DND-41 (cell line): ENCODE measurements at places on chromosomes 16 and 17.

DNA sequence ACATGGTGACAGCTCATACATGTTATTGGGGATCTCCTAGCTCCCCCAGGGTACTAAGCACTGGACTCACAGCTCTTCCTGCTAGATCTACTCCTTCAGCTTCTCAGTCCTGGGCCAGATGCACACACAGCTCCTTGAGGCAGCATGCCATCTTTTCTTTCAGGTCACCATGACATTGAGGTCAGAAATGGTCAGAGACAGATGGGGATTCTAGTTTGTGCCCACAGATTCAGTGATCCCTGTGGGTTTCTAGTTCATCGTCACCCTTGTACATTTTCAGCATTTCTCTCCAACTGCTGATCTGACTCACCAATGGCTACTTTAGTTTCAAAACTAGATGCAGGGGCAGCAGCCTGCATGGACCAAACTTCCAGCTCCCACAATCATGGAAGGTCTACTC lies 560.7 kb upstream of the PSMD7 start:
- DNase-seq, result no peak

DNA sequence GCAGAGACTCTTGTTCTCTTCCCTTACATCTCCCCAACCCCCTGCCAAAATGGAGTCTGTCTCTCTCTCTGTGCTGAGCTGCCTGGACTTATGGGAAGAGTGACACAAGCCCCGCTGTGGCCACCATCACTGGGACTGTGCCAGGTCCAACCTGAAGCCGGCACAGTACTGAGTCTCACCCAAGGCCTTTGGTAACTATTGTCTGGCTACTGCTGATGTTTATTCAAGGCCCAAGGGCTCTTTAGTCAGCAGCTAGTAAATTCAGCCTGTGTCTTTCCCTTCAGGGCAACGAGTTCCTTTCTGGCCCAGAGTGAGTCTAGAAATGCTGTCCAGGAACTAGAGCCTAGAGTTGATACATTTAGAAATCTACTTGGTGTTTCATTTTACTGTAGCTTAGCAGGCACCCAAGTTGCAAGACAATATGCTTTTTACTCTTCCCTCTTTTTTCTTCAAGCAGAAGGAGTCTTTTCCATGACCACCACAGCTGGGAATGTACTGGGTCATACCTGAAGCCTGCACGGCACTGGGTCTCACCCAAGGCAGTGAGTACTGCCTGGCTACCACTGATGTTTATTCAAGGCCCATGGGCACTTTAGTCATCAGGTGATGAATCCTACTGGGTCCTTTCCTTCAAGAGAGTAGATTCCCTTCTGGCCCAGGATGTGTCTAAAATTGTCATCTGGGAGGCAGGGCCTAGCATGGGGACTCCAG lies 17.7 kb downstream of the EFCAB5 start:
- DNase-seq, result no peak

GRCh38 chr16:82013139-82013538 lies 1.9 kb upstream of the SDR42E1 start:
- DNase-seq, result no peak

GRCh38 chr17:71423871-71424546 lies 696.8 kb upstream of the SOX9 start:
- DNase-seq, result peak; percentile 76

GRCh38 chr17:64781810-64782555 lies 119.9 kb upstream of the SMURF2 start:
- DNase-seq, result no peak

DNA sequence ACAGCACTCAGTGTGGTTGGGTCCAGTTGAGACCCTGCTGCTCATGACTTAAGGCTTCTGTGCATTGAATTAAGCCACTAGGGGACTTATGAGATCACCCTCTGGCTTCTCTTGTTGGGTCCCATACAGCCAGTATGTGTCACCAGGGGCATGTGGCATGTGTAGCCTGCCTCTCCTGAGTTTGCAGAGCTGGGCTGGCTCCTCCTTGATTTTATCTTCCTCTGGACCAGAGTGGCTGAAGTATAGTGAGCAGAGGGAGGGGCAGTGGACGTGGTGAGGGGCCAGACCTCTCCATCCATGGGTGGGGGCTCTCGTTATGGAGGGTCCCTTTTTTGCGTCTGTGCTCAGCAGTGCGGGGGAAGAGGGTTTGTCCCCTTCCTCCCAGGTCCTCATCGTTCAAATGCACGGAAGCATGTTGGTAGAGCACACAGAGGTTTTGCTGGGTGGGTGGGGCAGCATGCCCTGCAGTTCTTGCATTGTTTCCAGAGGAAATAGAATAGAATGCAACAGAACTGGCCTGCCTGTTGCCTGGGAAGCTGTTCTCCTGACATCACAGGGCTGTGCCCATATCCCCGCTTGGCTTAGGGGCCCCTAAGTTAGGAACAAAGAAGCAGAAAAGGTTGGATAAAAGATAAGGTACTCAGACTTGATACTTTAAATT lies 77.4 kb downstream of the SPECC1 start:
- DNase-seq, result no peak

DNA sequence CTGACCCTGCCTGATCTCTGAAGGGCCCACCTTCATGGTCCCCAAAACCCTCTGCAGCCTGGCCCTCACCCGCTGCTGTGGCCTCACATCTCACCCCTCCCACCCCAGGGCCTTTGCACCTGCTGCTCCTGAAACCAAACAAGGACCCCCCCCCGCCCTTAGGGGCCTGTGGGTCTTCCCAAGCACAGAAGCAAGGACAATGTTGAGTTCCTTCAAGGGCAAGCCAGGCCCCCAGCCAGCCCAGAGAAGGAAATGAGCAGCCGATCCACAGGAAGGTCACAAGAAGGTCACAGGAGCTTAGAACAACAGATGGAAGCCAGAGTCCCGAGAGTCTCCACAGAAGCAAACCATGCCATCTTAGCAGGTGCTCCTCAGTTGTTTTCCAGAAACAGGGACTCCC lies 493 bp upstream of the PDE6G start:
- DNase-seq, result no peak

DNA sequence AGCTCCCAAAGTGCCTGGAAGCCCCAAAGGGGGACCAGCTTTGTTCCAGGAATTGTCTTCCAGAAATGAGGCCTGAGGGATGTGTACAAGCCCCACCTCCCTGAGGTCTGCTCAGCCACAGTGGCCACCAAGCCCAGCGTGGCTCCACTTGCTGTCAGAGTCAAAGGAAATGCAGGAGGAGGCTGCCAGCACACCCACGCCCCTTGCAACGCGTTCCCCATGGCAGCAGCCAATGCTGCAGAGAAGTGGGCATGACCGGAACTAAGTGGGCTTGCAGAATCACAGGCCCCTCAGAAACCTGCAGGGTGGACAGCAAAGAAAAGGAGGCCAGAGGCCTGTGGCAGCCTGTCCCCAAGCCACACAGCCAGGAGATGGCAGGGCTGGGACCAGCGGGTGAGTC lies 320.8 kb downstream of the FOXL1 start:
- DNase-seq, result no peak

- no peak for DNase-seq
These were observed 16.1 kb upstream of the GSDMA start for GRCh38 chr17:39946551-39947330.

DNA sequence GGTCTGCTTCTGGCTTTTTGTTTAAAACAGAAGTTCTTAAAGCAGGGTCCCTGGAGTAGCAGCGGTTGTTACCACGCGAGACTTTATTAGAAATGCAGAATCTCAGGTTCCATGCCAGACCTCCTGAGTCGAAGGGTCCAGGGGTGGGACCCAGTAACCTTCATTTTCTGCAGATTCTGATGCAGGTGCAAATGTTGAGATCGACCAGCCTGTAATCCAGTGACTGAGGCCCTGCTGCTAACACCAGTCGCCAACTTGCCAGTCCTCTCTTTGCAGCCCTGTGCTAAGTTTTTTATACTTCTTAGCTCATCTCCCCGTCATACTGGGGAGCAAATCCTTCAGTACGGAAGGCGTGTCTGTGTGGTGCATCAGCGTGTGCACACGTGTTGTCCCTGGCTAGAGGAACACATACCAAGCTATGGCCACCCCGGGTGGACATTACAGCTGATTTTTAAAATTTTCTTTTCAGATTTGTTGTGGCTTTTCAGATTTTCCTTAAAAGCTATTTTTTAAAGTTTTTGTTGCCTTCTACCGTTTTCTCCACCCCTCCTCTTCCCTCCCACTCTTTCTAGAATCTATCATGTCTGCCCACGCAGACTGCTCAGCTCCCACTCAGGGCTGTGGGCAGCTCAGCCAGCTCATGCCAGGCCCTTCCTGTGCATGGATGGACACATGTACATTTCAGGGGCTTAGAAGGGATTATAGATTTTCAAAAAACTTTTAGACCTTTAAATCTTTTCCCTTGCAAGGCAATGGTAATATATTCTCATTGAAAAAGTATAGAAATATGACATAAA lies 57.7 kb downstream of the MEAK7 start:
- DNase-seq, result no peak

GRCh38 chr17:48293319-48294019 lies 136.5 kb downstream of the SKAP1 start:
- no peak for DNase-seq

GRCh38 chr16:13772782-13773181 lies 147.2 kb upstream of the ERCC4 start:
- no peak for DNase-seq

DNA sequence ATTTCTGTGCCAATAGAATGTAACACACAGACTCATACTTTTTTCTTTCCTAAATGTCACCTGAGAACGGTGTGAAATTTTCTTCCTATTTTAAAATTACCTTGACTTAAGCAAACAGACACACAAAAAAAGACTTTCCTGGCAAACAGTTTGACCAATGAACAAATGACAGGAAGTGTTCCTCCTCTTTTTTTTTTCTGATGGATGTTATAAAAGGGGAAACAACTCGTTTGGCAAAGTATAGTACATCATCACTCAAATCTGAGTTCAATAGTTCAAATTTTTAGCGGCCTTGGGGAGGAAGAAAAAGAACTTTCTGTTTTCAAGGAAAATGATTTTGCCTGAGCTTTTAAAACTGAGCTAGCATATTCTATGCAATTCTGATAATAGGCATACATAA lies 19.8 kb downstream of the HS3ST3A1 start:
- DNase-seq, result no peak

DNA sequence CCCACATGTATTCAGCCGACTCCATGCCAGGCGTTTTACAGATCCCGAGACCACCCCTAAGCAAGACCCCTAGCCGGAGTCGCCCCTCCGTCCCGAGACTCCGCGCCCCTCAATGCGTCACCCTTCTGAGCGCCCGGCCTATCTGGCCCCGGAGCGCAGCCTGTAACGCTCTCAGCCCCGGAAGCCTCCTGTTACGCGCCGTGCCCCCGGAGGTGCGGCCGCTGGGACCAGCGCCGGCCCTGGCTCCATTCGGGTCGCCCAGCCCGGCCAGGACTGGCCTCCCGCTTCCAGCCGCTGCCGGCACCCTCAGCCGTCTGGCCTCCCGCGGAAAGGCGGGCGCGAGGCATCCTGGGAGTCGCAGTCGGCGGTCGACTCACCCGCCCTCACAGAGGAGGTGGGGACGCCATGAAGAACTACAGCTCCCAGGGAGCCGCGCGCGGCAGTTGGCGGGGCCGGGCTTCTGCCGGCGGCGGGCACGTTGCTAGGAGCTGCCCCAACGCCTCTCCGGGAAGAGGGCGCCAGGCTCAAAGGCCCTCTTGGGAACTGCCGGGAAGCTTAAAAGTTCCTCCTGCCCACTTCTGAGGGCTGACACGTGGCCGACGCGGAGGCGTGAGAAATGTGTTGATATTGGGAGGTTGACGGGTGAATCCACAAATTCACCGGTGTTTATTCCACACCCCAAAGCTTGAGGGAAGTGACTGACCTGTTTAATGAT lies at the start of gene FBF1:
Gene FBF1, minus strand, starts transcription at position 316 of the 715 bp plus-strand sequence. CDS start 2,893 bp downstream, outside the sequence.
- peak; percentile 92 for DNase-seq

- no peak for DNase-seq
These were observed 152.7 kb upstream of the CDH11 start for GRCh38 chr16:65274566-65274965.
